ENCODE measurements at places on chromosomes 5 and 9.

DNA sequence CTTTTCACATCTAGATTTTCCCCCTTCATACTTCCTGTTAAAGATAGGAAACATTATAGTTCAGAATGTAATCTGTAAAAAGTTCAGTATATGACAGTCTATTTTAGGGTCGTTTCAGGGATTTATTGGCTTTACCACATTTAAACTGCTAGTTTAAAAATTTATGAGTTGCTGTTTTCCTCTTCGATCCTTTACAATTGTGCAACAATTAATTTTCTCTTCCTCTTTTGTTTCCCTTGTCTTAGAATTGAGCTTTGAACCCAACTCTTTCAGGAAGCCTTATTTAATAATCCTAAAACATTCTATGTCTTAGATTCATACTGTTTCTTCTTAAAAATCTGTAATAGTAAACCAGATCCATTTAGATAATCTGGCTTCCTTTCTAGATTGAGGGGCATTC lies 16.4 kb downstream of the ZSWIM6 start:
- DNase-seq = no peak

DNA sequence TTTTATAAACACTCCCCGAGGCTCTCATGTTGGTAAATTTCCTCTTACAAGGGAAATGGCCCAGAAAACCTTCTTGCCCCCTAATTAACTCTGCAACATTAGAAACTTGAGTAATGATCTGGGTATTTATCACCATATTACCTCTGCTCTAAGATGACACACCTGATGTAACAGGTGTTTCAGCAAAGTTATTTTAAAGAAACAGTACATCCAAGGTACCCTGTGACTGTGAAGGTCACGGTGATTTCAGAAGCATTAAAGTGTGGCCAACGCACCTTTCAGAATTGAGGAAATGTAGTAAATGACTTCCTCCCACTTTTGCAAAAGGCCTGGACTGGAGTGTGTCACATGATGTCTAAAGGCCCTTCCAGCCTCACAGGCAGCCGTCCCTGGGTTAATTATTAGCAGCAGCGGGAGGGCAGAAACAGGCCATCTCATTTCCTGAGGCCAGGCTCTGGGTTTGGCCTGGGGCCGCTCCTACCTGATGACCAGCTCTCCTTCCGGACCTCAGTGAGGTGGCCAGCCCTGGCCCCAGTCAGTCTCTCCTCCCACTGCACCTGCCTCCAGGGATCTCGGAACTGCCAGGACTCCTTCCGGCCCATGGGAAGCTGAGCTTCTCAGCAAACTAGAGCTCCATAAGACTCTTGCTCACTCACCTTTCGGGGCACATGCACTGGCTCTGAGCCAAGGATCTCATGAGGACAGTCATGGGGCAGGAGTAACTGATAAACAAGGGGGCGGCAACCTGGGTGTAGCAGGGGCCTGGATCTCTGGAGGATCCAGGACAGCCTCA lies 20.7 kb downstream of the PTPN3 start:
- DNase-seq = peak; percentile 35

DNA sequence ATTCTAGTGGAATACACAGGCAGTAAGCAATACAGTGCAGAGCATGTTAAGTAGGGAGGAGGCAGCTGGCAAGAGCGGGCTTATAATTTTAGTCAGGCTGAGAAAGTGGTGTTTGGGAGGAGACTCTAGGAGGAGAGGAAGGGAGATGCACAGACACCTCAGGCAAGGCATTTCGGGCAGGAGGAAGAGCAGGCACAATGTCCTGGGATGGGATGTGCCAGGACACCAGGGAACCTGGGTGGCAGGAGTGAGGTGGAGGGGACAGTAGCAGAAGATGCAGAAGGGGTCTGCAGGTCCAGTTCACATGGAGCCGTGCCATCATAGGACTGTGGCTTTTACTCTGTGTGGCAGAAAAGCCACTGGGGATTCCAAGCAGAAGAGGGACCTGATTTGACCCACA lies 143.7 kb upstream of the FSTL4 start:
- no peak for DNase-seq

DNA sequence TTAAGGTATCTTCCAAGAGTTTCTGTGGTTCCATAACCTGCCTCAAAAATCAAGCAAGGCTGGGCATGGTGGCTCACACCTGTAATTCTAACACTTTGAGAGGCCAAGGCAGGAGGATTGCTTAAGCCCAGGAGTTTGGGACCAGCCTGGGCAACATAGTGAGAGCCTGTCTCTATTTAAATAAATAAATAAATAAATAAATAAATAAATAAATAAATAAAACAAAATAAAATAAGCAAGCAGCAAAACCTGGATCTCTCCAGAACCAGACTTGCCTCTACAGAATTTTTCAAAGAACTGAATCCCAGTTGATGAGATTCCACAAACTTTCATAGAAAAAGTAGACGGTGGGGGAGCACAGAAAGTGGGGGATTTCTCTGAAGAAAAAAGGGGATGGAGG lies 12.3 kb downstream of the SERINC5 start:
- no peak for DNase-seq
